ENCODE measurements at places on chromosomes 12 and 14.

DNA sequence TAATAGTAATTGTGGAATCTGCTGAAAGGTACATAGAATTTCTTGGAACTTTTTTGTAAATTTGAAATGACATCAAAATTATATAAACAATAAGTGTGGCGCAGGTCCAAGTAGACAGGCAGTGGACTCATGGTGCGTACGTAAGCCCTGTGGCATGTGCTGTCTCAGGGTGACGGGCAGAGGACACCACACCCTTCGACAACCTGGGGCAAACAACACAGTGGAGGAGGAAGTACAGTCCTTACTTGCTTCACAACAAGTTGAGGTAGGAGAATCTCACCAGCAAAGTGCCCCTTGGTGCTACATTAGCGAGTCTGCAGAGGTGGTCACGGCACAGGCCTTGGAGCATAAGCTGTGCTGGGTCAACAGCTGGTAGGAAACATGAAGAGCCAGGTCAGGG lies 180.9 kb downstream of the AEBP2 start:
- no peak for DNase-seq

DNA sequence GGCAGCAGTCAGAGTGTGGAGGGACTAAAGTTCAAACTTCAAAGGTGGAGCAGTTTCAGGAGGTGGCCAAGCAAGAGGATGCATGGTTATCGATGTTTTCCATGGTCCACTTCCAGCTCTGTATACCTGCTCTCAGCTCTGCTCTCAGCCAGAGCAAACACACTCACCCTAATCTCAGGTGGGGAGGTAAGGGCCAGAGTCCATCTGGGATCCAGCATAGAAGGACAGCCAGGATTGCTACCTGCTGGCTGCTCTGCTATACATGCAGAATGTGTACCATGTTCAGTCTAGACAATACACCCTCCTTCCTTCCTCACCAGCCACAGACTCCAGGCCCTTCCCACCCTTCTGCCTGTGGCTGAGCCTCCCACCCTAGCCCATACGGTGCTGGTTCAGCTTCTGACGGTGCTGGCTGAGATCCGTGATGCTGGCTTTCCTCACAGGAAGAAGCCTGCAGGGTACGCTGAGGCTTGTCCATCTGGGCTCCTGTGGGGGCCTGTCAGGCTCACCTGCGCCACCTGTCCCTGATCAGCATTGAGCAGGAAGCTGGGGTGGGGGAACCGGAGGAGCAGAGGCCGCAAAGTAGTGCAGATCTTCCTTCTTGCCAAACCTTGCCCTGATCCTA lies 2.4 kb downstream of the CBLN3 start:
- DNase-seq = peak; percentile 21

- no peak for DNase-seq
Measured at GRCh38 chr12:112792743-112793142, 1.2 kb downstream of the RPH3A start.

- DNase-seq = no peak
Measured at GRCh38 chr14:101963656-101964296, 597 bp upstream of the DYNC1H1 start.

GRCh38 chr14:52397844-52398243 lies 83.7 kb downstream of the PTGER2 start:
- DNase-seq = no peak

GRCh38 chr12:12718853-12719252 lies 1.7 kb downstream of the CDKN1B start:
- peak; percentile 30 for DNase-seq

DNA sequence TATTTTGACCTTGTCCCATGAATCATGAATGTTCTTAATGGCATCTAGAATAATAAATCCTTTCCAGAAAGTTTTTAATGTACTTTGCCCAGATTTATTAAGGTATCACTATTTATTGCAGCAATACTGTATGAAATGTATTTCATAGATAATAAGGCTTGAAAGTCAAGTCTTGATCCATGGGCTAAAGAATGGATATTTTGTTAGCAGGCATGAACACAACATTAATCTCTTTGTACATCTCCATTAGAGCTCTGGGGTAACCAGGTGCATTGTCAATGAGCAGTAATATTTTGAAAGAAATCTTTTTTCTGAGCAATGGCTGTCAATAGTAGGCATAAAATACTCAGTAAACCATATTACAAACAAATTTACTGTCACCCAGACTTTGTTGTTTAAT lies 141.6 kb upstream of the RPL10L start:
- no peak for DNase-seq

GRCh38 chr12:105485921-105486320 lies 155.4 kb downstream of the C12orf75 start:
- DNase-seq = no peak

- no peak for DNase-seq
Measured at GRCh38 chr12:53510181-53510812, 3.0 kb upstream of the NPFF start.

- DNase-seq = peak; percentile 71
Measured at GRCh38 chr12:9761419-9761781, 699 bp upstream of the CD69 start.

DNA sequence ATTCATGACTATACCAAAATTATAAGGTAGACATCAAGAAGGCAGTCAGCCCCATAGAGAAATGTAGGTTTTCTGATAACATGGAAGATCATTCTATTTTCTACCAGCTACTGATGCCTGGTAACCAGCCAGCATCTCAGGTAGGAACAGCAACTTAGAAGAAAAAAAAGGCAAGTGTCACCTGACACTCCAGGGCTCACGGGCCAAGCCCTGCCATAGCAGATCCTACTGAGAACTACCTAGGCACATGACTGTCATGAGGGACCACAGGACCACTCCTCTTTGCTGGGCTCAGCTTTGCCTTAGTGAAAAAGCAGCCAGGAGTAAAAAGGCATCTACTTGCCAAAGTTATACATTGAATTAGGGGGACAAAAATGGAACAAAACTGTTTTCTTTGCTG lies 33.4 kb downstream of the CORO1C start:
- DNase-seq = no peak

DNA sequence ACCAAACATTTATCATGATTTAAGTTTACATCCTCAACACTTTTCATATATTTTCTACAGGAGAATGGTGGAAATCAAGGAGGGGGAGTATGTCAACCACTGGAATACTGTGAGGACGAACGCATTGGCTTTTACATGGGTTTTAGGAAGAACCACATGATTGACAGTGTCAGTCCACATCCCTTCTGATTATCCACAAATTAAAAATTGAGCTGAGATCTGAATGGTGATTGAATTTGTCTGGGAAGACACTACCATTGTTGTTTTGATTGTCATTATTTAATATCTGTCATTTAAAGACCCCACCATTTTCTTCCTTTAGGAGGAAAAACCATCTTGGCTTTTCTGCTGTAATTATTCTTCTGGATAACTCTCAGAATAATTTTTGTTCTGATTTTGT lies 31.3 kb upstream of the KLRF1 start:
- no peak for DNase-seq

DNA sequence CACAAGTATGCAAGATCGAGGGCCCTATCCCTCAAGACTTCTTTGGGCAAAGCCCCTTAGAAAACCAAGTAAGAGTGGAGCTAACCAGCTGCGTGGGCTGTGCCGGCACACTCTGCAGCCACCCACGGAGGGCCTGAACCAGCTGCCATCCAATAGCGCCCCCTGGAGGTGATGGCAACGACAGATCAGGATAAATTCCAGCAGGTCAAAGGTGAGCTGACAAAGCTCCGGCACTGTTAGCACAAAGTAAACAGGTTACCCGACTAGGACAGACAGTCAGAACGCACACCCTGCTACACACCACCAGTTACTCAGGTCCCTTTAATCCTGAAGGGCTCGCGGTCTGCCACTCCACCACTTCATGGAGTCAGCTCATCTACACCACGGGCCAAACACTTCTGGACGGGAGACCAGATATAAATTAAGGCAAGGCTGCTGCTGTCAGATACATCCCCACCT lies 4.9 kb downstream of the ZBTB39 start:
- DNase-seq = peak; percentile 76

GRCh38 chr12:50574601-50575348 lies 70.0 kb downstream of the DIP2B start:
- no peak for DNase-seq

DNA sequence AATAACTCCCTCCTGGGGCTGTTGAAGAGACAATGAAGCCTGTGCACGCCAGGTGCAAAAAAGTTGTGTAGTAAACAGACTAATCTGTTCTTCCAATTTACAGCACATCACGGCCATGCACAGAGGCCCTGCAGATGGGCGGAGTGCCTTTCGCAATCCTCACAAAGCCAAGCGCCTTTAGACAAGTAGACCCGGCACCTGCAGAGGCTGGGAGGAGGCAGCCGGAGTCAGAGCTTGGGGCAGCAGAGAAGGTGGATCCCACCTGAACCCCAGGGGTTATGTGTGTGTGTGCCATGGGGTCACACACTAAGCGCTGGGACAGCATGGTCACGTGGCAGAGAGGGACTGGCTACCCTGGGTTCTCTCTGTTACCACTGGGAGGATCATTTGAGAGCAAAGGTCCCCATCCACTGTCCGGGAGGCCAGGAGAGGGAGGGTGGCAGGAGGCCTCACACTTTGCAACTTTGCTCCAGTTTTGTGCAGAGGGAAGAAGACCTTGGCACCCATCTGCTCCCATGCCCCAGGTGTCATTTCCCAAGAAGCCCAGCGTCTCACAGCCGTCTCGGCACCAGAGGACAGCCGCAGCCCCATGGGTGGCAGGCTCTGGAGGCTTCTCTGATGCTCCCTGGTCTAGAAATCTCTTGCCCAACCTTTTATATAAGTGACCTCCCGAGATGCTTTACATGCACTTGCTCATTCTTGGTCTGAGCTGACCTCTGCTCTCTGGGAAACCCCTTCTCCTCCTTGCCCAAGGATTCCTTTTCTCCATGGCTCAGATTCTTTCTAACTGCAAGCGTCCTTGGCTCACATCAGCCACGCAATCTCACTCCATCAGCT lies 80.0 kb upstream of the DICER1 start:
- DNase-seq = no peak

DNA sequence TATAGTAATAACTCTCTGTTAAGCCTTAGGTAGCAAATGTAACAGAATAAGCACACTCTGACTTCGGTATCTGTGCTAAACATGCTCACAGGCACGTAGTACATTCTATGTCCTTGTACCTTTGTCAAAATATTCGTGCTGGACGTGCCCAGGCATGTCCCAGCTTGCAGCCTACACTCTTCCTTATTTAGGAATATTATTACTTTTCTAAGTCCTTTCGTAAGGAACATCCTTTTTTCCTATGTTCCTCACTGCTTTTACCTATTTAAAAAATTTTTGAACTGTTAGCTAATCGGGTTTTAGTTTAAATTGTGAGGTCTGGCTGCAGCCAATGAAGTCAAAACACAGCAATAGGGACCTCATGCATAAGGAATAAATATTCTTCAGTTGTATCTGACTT lies 24.1 kb upstream of the UBC start:
- DNase-seq = no peak

DNA sequence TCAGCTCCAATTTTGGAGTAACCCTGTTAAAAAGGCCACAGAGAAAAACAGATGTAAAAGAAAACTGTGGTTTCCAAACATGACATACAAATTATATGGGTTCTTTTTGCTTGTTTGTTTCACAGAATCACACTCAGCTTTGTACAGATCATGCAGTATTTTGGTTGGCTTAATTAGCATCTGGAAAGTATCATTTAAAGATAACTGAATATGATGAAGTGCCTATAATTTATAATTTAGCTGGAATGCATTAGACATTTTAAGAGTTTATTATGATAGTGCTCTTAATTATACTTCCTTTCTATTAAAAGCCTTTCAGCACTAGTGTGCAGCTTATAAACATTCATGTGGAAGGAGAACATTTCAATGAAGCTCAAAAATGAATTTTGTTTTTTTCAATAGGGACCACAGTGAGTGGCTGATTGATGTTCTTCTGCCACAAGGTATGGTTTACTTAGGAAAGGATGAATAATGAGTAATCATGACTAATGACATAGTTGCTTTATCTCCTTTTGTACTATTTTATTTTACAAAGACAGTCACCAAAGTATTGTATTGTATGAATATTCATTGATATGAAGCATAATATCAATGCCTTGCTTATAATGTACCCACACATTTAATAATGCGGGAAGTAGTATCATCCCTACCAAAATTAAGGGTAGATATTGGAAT lies 98.3 kb downstream of the UNC79 start:
- DNase-seq = no peak

DNA sequence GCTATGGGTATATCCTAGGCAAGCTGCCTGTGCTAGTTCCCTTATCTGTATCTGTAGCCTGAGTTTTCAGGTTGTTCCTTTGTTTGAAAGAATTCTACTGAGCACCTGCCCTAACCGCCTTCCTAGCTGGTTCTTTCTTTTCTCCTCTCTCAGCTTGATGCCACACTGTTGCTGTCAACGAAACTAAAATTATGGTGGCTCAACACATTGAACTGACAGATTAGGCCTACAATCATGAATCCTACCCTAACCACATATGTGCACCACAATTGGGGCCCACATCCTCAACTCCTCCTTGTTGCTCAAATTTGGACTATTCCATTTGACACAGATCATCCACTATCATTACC lies 36.2 kb upstream of the RESF1 start:
- DNase-seq = no peak

- no peak for DNase-seq
Measured at GRCh38 chr14:76698631-76699030, 62.6 kb upstream of the VASH1 start.

GRCh38 chr12:11067514-11067913 lies 5.4 kb upstream of the TAS2R46 start:
- no peak for DNase-seq

DNA sequence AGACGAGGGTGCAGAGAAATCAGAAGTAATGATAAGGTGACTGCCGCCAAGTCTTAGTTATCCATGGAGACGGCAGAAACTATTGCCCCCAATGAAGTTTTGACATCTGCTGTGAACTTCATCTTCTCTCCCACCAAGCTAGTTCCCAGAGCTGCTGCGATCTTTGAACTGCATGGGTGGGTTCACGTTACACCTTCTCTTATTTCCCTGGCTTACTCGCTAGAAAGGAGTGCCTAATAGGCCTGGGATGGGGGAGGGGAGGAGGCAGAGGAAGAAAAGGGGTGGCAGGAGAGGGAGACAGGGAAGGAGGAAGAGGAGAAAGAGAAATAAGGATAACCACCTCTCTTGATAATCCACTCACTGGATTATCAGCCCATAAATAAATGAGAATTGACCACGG lies 157.1 kb downstream of the NTF3 start:
- no peak for DNase-seq

DNA sequence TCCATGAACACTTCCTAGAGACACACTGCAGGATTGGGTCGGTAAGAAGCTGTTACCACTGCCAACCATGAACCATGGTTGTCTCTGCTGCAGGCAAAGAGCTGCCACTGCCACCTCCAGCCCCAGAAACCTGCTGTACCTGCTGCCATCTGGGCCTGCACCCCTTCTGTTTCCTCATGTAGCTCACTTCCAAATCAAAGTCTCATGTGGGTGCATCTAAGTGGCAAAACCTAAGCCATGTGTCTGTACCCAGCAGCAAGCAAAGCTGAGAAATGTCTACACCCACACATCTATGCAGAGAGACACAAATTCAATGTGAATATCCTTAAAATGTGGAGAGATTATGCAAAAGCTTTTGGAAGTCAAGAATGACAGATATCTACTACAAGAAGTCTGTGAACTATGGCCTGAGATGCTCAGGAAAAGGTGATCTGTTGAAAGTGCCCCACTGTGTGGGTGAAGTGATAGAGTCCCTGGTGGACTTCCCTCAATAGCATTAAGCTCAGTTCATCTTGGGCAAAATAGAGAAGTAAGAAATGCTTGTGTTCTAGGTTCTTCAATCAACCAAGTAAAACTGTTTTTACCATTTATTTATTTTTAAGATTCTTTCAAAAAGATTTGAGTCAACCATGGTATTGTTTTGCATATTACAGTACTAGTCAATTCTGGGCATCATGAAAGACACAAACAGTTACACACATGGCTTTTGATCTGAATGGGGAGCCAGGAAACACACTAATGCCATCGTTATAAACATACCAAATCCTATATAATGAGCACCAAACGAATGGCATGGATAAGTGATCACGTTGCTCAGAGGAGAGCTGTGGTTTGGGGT lies 64.4 kb downstream of the FOS start:
- no peak for DNase-seq

All from CD4-positive, alpha-beta T cell treated with Interleukin-2 at 100 ng/mL for 4 hours (primary cell).